ENCODE measurements at places on chromosomes 11 and 22.

- DNase-seq, result peak; percentile 46
These were observed 1.5 kb downstream of the SLC43A1 start for GRCh38 chr11:57513911-57514537.

DNA sequence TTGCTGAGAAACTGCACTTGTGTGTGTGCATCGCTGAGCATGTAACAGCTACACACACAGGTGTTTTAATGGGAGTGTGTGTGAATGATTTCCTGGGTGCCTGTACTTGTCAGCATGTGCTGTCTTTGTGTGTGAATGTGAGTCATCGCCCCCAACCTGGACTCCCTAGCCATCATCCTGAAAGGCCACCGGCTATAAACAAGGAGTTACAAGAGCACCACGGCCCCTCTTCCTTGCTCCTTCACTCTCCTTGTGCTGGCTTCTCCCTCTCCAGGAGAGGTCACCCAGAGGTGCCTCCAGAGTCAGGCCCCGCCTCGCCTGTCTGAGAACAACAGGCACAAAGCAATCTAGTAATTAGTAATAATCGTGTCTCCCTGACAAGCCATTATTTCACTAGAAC, 419.2 kb downstream of the BUD13 start:
- no peak for DNase-seq

DNA sequence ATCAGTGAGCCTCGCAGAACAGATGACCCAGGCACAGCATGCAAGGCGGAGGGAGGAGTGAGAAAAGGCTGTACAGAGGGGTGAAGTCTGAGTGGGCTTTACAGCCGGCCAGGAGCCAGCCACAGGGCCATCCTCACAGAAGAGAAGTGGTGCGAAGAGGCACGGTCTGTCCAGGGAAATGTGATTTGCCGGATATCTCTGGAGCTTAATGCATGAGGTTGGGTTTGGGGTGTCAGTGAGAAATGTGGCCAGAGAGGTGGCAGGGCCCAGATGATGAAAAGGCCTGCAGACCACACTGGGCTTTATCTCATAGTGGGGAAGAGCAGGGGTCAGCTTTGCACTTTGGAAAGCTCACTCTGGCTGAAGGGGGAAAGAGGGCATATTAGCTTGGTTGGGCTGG, 255.2 kb downstream of the BUD13 start:
- no peak for DNase-seq

GRCh38 chr11:120710354-120711131, 199.0 kb downstream of the GRIK4 start:
- DNase-seq, result no peak

GRCh38 chr11:22671751-22672150, 5.3 kb downstream of the GAS2 start:
- no peak for DNase-seq

DNA sequence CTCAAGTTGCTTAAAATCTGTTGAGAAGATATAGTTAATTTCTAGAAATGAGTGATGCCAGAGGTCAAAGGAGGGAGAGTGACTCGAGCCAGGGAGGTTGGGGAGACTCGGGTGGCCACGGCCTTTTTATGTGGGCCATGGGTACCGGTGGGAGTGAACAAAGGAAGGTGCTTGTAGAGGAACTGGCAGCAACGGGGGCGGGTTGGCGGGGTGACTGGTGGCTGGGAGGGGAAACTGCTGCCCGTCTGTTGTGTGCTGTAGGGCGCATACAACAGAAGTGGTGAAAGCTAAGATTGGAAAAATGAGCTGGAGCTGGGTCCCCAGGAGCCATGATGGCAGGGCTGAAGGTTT, 5.4 kb downstream of the DAGLA start:
- DNase-seq, result peak; percentile 31

- DNase-seq, result no peak
These were observed 438 bp downstream of the ZW10 start for GRCh38 chr11:113773092-113773415.

GRCh38 chr11:66428933-66429332, 8.1 kb downstream of the NPAS4 start:
- DNase-seq, result no peak

GRCh38 chr22:35996596-35996995, 32.0 kb downstream of the RBFOX2 start:
- no peak for DNase-seq

DNA sequence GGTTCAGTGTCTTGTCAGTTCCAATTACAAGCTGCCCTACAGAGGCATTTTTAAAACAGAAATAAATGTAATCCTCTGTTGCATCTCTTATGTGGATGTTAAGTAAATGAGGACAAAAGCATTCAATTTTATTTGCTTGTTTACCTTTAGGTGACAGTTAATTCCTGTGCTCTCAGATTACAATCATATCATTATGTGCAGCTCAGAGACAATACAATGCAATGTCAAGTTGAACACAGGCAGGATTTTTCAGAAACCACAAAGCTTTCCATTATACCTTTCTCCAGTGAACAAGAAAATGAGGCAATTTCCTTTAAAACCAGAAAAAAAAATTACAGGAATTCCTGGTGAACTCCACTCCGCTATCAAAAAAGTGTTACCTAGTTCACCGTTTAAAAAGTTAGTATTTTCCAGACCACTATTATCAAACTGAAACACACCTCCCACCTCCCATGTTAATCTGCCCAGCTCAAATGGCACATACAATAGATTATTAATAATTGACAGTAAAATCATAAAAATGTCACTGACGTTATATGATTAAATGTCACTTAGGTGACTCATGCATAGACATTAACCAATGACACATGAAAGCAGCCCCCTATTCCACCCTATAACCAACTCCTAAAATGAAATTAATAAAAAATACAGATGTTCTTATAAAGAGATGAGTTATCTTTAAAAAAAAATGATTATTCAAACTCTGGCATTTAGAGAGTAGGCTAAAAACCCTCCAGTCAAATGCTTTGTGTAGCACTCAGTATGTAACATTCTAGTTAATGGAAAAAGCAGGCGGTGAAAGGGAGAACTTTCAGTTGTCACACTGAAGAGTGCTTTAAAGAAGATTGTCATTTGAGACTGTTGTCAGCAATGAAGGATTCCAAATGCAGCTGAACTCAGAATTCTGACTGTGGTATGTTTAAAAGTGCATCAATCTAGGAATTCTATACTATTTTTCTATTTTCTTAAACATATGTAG, 98.6 kb downstream of the MUC15 start:
- DNase-seq, result no peak

GRCh38 chr22:47457509-47458300, 695.3 kb downstream of the TBC1D22A start:
- DNase-seq, result no peak

DNA sequence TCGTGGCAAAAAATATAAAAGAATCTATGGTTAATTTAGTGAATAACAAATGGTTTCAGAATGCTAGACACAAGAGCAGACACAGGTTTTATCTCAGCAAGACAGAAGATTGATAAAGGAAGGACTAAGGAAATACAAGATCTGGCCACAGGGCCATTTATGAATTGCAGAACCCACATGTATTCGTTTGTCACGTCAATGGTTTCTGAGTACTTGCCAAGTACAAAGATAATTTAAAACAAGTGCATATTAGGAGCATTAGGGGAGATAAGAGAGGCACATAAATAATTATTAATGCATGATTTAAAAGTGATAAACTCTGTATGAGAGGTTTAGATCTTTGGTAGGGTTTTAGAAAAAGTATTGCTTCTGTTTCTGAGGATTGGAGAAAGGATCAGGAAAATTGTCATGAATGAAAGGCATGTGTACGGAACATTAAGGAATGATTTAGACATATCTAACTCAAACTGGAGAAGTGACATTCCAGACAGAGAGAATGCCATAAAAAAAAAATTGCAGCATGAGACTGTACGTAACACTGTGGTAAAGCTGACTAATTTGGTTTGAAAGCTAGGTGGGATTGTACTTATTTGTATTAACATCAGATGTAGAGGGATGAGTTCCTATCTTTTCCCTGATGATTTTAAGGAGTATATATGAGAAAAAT, 727.1 kb downstream of the NELL1 start:
- DNase-seq, result no peak

- DNase-seq, result no peak
These were observed 33.2 kb upstream of the CCDC89 start for GRCh38 chr11:85718991-85719807.

- no peak for DNase-seq
These were observed 4.3 kb downstream of the ARHGEF12 start for GRCh38 chr11:120340529-120340928.

- DNase-seq, result no peak
These were observed 895.7 kb downstream of the TBC1D22A start for GRCh38 chr22:47658182-47658581.

DNA sequence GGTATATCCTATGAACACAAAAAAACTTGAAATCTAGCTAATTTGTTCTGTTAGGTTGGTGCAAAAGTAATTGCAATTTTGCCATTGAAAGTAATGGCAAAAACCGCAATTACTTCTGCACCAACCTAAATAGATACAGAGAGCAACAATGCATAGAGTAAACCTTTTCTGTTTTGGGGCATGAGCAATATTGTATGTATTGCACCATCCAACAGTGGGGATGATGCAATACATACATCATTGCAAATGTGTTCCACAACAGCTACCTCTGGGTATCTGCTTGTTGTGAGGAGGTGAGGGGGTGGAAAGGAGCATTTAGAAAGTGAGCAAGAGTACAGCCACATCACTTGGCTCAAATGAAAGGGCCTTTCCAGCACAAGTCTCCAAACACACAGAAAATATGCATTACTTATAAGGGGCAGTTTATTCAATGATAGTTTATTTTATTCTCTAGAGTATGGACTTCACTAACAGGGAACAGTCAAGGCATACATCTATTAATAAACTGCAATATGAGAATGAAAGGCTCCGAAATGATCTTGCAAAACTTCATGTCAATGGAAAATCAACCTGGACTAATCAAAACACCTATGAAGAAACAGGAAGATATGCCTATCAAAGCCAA, 77.3 kb downstream of the DEUP1 start:
- no peak for DNase-seq

- DNase-seq, result no peak
These were observed 129.7 kb downstream of the ST3GAL4 start for GRCh38 chr11:126485021-126485792.

- peak; percentile 87 for DNase-seq
These were observed 72.4 kb downstream of the ZNRF3 start for GRCh38 chr22:28955817-28956216.

GRCh38 chr11:70327717-70328116, 57.2 kb downstream of the PPFIA1 start:
- DNase-seq, result no peak

DNA sequence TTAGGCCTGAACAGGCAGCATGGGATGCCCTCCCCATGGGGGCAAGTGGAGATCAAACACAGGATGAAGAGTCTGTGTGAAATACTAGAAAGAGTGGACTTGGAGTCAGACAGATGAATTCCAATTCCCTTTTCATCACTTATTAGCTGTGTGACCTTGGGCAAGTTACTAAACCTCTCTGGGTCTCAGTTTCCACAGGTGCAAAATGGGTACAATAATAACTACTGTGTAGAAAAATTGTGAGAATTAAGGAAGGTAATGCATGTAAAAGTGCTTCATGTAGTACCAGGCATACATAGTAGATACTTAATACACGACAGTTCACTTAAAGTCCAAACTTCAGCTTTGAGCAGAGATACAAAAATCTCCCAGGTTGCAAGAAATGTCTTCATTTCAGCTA, 176.4 kb downstream of the DSCAML1 start:
- no peak for DNase-seq

GRCh38 chr11:61679296-61679695, 895 bp upstream of the DAGLA start:
- DNase-seq, result no peak

DNA sequence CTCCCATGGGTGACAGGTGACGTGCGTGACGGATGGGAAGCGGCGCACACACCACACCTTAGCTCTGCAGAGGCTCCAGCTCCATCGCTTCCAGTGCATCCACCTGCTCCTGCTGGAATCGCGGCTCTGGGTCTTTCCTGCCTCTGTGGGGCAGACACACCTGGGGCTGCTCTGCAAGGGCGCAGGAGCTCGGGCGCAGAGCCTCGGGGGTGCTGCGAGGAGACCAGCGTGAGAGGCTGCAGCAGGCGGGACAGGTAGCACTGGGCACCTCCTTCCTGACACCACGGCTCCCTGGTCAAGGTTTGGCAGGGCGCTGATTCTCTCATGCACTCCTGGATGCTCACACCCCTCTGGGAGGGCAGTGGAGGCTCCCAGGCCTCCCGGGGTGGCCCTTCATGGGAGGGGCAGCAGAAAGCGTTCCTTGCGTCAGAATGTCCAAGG, 1494.3 kb downstream of the BRD1 start:
- DNase-seq, result no peak

GRCh38 chr11:77309401-77310085, 8.1 kb upstream of the GDPD4 start:
- no peak for DNase-seq

DNA sequence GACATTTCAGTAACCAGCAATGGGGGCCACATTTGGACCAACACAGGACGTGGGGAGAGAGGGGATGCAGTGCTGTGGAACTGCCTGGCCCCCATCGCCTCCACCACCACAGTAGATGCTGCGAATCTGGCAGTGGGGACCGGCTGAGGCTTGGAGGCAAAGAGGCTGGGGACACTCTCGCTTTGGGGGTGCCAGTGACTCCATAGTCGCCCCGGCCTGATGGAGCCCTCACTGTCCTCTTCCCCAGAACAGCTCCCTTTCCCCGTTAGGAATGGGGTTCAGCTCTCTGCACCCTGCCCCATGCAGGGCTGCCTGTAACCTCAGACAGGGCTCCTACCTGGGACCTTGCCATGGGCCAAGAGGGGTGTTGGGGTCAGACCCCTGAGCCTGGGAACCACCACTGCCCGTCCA, 1.8 kb upstream of the MUC2 start:
- no peak for DNase-seq

- no peak for DNase-seq
These were observed 8.0 kb upstream of the COX8A start for GRCh38 chr11:63966444-63966843.

GRCh38 chr11:93541884-93542810, 1.0 kb downstream of the SMCO4 start:
- DNase-seq, result peak; percentile 58

DNA sequence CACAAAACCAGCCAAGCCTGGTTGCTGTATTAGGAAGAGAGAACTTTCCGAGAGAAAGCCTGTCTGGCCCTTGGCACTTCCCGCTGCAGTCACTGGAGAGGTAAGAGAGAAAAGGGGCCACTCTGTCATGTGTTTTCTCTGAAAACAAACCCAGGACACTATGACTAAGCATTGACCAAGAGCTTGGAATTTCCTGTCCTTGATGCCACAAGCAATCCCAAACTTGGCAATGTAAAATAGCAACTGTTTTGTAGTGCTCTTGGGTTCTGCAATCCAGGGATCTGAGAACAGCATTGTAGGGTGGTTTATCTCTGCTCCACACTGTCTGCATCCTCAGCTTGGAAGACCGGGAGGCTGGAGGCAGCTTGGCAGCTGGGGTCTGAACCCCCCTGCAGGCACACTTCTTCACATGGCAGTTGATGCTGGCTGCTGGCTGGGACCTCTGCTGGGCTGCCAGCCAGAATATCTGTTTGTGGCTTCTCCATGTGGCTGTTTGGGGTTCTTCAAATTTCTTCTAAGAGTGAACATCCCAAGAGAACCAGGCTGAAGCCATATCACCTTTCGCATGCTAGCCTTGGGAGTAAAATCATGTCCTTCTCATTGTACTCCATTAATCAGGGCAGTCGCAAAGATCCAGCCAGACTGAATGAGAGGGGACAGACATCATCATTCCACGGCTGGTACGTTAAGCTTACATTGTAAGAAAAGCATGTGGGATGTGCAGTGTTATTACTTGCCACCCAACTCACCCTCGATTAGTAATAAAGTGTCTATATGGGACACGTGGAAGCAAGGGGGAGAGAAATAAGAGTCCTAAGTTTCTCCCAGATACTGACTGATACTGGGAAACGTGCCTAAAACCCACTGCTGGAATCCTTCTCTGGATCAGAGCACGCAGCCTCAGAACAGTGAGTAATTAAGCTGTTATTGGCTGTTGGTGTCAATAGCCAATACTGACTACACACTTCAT, 537.4 kb upstream of the B3GAT1 start:
- no peak for DNase-seq
